ENCODE measurements at places on chromosomes 2 and 18.
A peak's percentile ranks its signal among the peaks of the same experiment; 100 is the strongest.

- DNase-seq: no peak
Measured at GRCh38 chr2:64295326-64296139, 151.3 kb upstream of the PELI1 start.

- no peak for DNase-seq
Measured at GRCh38 chr2:221293949-221294742, 278.0 kb downstream of the EPHA4 start.

DNA sequence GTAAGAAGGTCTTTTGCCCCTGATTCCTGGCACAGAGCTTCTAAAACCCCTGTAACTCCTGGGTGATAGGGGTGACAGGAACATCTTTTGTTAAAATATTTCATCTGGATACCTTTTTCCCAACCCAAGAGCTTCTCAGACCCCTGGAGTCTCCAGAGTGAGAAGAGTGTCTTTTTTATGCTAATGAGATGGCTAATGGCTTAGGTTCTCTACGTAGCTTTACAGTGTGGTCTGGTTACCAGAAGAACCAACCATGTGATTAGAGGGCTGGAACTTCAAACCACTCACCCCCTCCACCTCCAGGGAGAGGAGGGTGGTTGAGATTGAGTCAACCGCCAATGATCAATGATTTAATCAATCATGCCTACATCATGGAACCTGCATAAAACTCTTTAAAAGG lies 16.2 kb upstream of the DCC start:
- no peak for DNase-seq

DNA sequence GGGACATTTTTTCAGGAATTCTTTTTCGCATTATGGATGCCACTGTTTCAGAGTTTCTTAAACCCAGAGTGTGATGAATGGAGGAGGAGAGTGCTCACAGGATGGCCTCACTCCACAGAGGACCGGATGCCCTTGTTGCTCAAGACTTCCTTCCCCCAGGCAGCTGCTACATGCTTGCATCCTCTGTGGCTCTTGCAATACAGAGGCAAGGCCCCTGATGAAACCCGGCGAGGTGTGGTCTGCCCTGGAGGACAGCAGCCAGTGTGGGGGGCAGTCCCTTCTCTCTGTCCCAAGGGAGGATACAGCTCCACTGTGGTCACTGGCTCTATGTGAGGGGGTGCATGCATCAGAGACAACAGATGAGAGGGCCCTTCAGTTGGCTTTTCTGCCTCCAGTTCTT lies 109.6 kb downstream of the SH3RF3 start:
- DNase-seq: peak; percentile 69

GRCh38 chr2:39447266-39448168 lies 10.4 kb upstream of the MAP4K3 start:
- DNase-seq: no peak

GRCh38 chr2:194166818-194167217 lies 1490.2 kb upstream of the SLC39A10 start:
- peak; percentile 42 for DNase-seq

- no peak for DNase-seq
Measured at GRCh38 chr2:15765686-15766302, 174.1 kb downstream of the DDX1 start.

- no peak for DNase-seq
Measured at GRCh38 chr2:196963043-196963442, 36.5 kb upstream of the PGAP1 start.

- DNase-seq: peak; percentile 86
Measured at GRCh38 chr2:40244675-40245074, 207.2 kb downstream of the SLC8A1 start.

DNA sequence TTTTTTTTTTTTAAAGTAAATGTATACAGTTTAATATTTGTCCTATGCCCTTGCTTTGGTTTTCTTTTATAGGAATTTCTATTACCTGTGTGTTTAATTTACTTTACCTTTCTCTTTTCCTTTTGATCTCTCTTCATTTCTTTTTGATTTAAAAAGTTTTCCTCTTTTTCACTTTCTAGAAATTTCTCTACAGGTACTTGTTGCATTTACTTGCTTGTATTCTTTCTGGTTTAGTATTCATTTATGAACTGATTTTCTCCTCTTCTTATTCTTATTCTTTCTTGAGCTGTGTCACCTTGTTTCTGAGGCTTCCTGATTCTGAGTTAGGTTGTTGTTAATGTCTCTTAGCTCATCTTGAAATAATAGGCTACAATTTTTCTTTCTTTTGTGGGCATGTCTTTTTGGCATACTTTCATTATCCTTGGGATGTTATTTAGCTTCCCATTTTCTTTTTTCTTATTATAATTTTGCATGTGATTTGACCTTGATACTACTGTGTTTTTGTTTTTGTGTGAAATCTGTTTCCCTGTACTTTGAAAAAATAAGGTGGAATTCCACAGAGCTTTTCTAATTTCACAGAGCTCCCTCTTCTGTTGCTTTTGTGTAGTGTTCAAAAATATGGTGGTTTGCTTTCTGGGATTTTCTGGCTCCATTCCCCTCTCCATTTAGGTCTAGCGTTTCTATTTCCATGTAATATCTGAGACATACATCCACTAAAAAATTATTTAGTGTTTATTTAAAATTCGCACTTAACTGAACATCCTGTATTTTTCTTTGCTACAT lies 25.5 kb upstream of the ALMS1 start:
- DNase-seq: no peak

DNA sequence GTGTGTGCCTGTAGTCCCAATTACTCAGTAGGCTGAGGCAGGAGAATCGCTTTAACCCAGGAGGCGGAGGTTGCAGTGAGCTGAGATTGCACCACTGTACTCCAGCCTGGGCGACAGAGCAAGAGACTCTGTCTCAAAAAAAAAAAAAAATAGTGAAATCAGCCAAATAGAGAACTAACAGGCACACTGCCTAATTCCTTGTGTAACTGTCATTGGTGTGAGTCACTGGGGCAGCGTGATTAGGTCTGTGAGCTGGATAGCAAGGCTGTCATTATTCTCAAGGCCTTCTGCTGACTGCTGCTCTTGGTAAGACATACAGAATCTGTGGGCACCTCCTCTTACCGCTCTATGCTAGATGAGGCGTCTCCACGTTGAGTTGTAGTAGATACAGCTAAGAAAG lies 270.3 kb downstream of the NEDD4L start:
- DNase-seq: peak; percentile 86

GRCh38 chr18:47036298-47036874 lies 965 bp upstream of the ELOA2 start:
- DNase-seq: peak; percentile 13

DNA sequence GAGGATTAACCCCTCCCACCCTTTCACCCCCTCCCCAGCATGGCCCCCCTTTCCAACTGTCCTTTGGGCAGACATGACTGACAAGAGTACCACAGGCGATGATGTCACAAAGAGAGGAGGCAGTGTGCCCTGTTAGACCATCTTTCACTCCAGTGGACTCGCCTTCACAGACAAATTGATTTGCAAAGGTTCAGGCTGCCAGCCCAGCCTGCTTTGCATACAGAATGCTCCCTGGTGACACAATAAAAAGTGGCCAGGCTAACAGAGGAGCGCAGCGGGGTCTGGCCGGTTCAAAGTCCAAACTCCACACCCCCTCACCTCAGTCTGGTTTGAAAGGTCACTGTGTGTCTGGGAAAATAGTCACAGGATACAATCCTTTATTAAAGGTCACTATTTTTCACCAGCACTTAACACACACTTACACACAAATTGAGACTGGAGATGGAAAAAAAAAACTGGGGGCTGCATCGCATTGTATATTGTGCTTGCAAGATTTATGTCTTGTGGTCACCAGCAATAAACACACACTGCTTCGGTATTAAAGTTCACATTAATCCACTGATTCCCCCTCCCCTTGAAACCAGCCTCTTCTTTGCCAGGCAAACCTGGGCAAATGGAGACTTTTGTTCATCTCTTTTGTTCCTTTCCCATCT lies 236.9 kb downstream of the BCL11A start:
- no peak for DNase-seq

Data from astrocyte of the spinal cord (primary cell).